GM12865 (cell line): ENCODE measurements at places on chromosomes 3 and 15.

DNA sequence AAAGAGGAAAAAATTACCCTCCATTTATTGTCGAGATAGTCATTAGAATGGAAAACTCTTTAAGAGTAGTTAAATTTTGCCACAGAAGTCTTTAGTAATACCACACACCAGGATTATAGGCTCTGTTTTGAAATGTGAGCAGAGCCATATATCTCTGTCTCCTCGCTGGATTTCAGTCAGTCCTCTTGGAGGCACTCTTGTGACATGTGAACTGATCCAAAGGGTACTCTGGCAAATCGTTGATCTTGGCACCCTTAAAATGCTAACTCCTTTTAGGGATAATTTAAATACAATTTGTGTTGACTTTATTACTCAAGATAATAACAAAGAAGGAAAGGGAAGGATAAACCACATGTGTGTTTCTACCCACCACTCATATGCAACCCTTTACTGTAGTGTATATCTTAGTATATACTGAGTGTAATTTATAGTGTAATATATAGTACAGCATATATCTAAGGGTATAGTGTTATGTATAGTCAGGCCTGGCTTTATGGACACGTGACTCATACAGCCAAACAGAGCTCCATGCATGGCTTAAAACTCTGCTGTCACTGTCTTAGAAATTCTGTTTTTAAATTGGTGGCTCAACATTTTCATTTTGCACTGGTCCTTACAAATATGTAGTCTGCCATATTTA lies 12.3 kb upstream of the KPNA4 start:
- DNase-seq: no peak

GRCh38 chr3:52845691-52846431 lies 11.0 kb upstream of the MUSTN1 start:
- DNase-seq: no peak

- no peak for DNase-seq
Observed at GRCh38 chr3:108352176-108352575, 55.8 kb downstream of the HHLA2 start.

- DNase-seq: no peak
Observed at GRCh38 chr3:81658322-81658997, 103.0 kb downstream of the GBE1 start.
